Femur (tissue), 1 donor: ENCODE measurements at places on chromosomes 7 and 10.

- DNase-seq, result no peak
These were observed 135.4 kb downstream of the LRRC4 start for GRCh38 chr7:127895814-127896280.

GRCh38 chr10:1366811-1367425 is 310.7 kb downstream of the WDR37 start:
- no peak for DNase-seq

GRCh38 chr7:39703144-39703543 is 79.8 kb downstream of the RALA start:
- DNase-seq, result no peak

- peak; percentile 41 for DNase-seq
These were observed 700 bp downstream of the GSAP start for GRCh38 chr7:77415476-77415822.

DNA sequence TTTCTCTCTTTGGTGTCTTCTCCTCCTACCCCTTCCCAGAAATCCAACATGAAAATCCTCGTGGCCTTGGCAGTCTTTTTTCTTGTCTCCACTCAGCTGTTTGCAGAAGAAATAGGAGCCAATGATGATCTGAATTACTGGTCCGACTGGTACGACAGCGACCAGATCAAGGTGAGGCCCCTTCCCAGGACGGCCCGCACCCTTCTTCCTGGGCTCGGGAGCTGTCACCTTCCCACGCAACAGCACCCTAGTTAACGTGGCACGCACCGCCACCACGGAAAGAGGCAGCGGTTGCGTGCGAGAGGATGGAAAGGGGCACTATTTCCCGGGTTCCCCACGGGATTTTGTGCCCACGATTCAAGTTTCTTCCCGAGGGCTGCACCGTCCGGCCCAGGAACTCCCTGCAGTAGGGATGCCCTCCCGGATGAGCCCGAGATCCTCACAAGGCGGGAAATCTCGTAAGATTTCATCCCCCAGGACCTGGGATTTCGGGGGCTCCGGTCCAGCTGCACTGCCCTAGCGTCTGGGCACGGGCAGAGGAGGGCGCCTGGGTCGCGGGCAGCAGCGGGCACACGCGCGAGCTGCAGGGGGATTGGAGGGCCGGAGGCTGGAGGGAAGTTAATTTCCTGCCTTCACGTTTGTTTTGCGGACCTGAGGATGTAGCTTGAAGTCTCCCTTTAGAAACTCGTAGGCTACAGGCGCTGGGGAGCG is 834 bp downstream of the TAC1 start:
- DNase-seq, result no peak

DNA sequence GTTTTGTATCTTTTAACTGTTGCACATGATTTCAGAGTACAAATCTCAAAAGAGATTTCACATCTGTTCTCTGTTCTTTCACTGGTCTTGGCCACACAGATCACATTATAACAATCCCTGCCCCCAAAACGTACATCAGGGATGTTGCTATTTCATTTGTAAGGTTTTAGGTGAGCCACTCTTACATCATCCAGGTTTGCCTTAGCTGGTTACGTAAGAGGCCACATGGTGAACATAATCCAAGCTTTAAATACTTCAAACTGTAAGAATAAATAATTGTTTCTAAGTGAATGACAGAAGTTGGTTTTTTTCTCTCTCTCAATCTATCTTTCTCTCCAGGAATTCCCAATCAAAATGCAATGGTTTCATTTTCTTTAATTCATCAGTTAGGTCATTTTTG is 245.9 kb upstream of the HGF start:
- DNase-seq, result no peak

- no peak for DNase-seq
These were observed 34.2 kb upstream of the ANKRD2 start for GRCh38 chr10:97538411-97538810.

- DNase-seq, result no peak
These were observed 81.0 kb upstream of the PRSS58 start for GRCh38 chr7:142338633-142339501.

GRCh38 chr10:78605800-78606350 is 462.9 kb upstream of the ZMIZ1 start:
- DNase-seq, result no peak

DNA sequence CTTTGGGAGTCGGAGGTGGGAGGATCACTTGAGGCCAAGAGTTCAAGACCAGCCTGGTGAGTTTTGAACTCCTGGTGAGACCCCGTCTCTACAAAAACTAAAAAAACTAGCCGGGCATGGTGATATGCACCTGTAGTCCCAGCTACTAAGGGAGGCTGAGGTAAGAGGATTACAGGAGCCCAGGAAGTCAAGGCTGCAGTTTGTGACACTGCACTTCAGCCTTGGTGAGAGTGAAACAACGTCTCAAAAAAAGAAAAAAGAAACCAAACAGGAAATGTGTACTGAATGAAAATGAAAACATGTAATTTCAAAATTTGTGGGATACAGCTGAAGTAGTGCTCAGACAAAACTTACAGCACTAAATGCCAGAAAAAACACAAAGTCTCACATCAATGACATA is 7.6 kb downstream of the ARHGAP12 start:
- DNase-seq, result no peak

GRCh38 chr10:74234569-74234968 is 83.5 kb downstream of the ADK start:
- DNase-seq, result no peak

DNA sequence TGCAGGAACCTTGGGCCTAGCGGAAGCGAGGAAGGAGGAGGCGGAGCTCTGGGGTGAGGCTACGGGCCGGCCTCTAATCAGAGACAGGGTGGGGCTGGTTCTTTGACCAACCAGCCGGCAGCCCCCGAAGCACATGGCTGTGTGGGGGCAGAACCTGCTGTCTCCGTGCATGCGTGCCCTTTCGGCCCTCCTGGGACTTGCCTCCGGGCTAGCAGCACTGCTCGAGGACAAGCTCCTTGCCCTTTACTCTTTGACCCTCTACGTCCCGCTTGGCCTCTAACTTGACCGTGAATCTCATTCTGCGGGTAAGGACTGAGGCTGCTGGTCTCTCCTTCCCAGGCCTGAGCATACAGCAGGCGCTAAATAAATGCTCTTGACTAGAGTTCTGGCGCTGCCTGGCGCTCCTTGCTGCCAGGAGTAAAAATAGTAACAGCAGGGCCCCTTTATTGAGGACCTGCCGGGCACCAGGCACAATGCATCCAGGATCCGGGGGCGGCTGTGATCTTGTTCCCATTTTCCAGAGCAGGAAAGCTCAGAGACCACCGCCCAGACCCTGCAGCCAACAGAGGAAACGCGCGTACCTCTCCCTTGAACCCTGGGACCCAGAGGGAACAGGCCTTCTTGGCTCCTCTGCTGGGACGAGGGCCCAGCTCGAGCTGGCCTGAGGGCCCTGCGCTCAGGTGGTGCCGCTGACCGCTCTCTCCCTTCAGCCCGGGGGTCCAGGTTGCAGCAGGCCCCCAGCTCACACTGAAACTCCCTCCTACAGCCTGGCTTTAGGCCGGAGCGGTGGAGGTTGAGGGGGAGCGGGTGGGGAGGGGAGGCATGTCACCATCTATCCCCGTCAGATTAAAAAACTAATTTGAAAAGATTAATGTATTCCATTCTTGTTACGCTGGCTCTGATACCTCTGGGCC is 2.7 kb upstream of the COMTD1 start:
- DNase-seq, result no peak

DNA sequence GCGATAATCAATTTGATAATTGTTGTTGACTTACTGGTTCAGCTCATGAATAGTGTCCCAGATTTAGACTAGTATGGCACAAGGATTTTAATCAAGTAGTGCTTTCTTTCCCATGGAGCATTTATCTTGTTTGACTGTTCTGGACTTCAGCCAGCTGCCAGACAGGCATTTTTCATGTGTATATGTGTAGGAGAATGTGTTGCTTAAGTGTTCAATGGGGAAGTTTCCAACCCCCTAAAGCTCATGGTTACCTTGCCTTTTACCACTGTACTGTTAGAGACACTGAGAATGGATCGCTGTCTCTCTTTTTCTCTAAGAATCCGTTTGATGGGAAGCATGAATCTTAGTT is 103.9 kb downstream of the LRRC4 start:
- no peak for DNase-seq

GRCh38 chr10:53843736-53844362 is 957.2 kb downstream of the PCDH15 start:
- DNase-seq, result no peak

- no peak for DNase-seq
These were observed 253.5 kb downstream of the MALRD1 start for GRCh38 chr10:19302117-19302516.

DNA sequence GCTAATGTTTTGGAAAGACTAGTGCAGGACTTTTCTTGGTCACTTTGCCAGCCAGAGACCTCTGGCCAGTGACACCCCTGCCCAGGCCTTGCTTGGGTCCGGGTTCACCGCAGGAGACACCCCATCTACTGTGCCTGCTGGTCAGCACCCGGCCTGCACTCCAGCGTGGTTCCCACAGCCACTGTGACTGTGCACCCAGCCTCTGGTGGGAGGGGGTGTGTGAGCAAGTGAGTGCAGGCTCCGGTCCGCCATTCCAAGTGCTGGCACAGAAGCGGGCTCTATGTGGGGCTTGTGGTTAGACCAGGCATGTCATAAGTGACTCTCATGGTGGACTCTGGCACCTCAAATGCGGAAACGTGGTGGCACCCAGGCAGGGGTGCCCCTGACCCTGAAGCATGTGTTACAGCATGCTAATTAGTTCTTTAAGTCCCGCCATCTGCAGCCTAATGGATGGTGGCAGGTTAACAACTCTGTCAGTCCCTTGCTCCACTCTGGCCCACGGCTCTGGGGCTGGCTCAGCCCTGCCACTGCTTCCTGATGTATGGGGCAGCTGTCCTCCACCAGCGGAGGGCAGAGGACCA is 311.9 kb upstream of the HGF start:
- DNase-seq, result no peak
